ENCODE measurements at places on chromosomes 2 and 18. TPM values are rescaled to one million over a fixed set of nuclear protein-coding genes. Genes with fewer than 3 reads are reported as not detected.

Gene SAG
- total RNA-seq: not detected

Gene KRTCAP3
- total RNA-seq: 5.6 TPM

Gene MBD1
- 63.9 TPM for total RNA-seq

Gene TGFBRAP1
- total RNA-seq: 17.3 TPM

Gene DLGAP1
- 2.4 TPM for total RNA-seq

Gene PTPRM
- 56.9 TPM for total RNA-seq

Gene HOXD9
- 20.6 TPM for total RNA-seq

DNA sequence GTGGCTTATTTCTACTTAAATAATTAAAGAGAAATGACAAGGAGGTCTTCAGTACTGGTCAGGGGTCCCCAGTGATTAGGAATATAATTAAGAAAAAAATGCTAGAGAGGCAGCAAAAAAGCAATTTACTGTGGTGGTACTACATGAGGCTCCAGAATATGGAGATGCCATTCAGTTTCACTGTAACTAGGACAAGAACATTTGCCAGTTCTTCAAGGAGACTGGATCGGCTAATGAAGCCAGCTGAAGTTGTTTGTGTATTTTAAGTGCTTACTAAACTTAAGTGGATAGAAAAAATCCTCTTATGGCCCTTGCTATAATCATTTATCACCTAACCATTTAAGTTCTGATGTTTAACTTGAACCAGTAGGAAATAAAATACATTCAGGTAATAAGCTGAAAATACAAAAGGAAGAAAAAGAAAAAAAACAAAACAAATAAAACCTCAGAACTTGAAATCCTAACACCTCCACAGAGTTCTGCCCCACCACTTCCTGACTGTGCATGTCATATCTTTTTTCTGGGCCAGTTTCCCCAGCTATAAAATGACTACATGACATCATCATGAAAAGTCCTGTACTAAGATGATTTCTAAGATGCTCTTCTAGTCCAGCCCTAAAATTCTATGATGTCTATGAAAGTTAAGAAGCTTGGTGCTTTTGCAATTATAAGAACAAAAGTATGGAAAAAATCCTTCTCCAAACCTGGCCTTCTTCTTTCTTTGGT lies 98.0 kb downstream of the TRABD2A start:
- no peaks in the 10 kb centered on the region for H3K4me1 ChIP-seq
- no peak for DNase-seq
- H3K27ac ChIP-seq: no peak overlapping the region
- no peaks in the 10 kb centered on the region for H3K36me3 ChIP-seq
- no peak overlapping the region for H3K4me3 ChIP-seq

- H3K4me3 ChIP-seq: no peak overlapping the region
- no peaks in the 10 kb centered on the region for H3K27me3 ChIP-seq
- H3K36me3 ChIP-seq: no peaks in the 10 kb centered on the region
- H3K27ac ChIP-seq: no peak overlapping the region
Observed at GRCh38 chr2:64349131-64349530, 104.8 kb upstream of the LGALSL start.

DNA sequence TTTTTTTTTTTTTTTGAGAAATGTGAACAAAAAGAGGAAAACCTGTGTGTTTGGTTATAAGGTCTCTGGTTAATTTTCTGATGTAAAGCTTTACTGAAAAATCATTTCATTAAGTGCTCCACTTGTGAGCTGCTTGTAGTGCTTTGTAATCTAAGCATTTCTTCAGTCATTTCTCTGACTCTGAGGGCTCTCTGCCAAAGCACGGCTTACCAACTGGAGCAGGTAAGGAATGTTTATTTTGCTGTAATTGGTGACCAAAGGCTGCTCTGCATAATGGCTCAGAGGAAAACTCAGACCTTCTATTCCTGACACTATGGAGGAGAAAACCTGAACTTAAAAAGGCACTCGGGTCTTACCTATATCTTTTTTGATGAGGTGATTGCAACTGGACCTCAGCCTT lies 848.8 kb downstream of the MBD2 start:
- H3K27me3 ChIP-seq: no peaks in the 10 kb centered on the region
- no peaks in the 10 kb centered on the region for H3K4me1 ChIP-seq
- H3K27ac ChIP-seq: no peak overlapping the region
- DNase-seq: no peak
- no peaks in the 10 kb centered on the region for H3K36me3 ChIP-seq
- H3K4me3 ChIP-seq: no peak overlapping the region

- no peaks in the 10 kb centered on the region for H3K27me3 ChIP-seq
- H3K36me3 ChIP-seq: no peaks in the 10 kb centered on the region
- no peaks in the 10 kb centered on the region for H3K4me1 ChIP-seq
Observed at GRCh38 chr2:181041661-181042060, 61.3 kb downstream of the UBE2E3 start.

DNA sequence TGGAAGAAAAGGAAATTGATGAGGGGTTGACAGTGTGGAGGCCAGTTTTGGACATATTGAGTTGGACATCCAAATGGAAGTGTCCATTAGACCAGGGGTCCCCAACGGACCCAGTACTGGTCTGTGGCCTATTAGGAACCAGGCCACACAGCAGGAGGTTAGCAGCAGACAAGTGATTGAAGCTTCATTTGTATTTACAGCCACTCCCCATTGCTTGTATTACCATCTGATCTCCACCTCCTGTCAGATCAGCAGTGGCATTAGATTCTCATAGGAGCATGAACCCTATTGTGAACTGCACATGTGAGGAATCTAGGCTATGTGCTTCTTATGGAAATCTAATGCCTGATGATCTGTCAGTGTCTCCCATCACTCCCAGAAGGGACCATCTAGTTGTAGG lies 99.1 kb downstream of the MTX2 start:
- no peaks in the 10 kb centered on the region for H3K36me3 ChIP-seq
- DNase-seq: no peak
- no peak overlapping the region for H3K27ac ChIP-seq
- H3K4me1 ChIP-seq: no peaks in the 10 kb centered on the region

GRCh38 chr18:67041334-67041733 lies 437.4 kb upstream of the CDH19 start:
- no peaks in the 10 kb centered on the region for H3K27me3 ChIP-seq
- H3K4me1 ChIP-seq: no peaks in the 10 kb centered on the region
- H3K4me3 ChIP-seq: no peak overlapping the region
- H3K27ac ChIP-seq: no peak overlapping the region

GRCh38 chr2:177149155-177149503 lies 63.5 kb upstream of the HNRNPA3 start:
- no peaks in the 10 kb centered on the region for H3K27me3 ChIP-seq
- no peak for DNase-seq
- no peak overlapping the region for H3K27ac ChIP-seq
- no peaks in the 10 kb centered on the region for H3K36me3 ChIP-seq

DNA sequence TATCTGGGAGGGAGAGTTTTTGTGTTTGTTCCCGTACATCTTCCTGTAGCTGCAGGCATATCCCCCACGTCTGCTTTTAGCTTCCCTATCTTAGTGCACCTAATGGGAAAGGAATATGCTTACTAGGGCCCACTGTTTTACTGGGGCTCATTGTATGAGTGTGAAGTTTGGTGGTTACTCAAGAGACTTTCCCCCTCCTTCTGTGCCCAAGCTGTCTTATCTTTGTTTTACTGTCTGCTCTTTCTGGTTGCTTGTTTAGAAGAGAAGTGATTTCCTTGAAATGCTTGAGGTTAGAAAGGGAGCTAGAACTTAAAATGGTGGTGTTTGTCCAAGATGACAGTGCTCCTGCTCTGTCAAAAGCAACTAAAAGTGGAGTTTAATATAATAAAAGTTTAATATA lies 7.3 kb downstream of the PTH2R start:
- H3K36me3 ChIP-seq: no peaks in the 10 kb centered on the region
- DNase-seq: no peak
- peaks cover 3% of the 10 kb centered on the region for H3K27me3 ChIP-seq
- no peak overlapping the region for H3K4me3 ChIP-seq

DNA sequence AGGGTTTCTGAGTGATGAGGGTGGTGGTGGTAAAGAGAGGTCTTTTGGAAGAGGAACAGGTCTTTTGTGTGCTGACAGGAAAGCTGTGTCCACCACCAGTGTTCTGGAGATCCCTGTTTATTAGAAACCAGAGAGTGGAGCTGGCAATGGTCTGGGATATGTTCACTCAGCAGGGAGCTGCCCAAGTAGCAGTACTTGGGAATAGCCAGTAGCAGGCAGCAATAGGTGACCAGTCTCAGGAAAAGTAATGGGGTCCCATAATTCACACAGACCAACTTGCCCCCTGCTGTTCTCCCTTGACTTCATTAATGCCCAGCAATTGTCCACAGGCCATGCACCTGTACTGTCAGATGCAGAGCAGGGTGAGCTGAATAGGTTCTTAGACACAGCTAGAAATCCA lies 1.8 kb downstream of the TSPYL6 start:
- H3K4me3 ChIP-seq: no peak overlapping the region
- no peaks in the 10 kb centered on the region for H3K4me1 ChIP-seq
- no peak for DNase-seq
- no peaks in the 10 kb centered on the region for H3K27me3 ChIP-seq
- no peak overlapping the region for H3K27ac ChIP-seq

- no peaks in the 10 kb centered on the region for H3K27me3 ChIP-seq
- DNase-seq: no peak
- H3K36me3 ChIP-seq: no peaks in the 10 kb centered on the region
- H3K27ac ChIP-seq: no peak overlapping the region
Observed at GRCh38 chr2:98084869-98085238, 2.1 kb upstream of the VWA3B start.

Data from ovary (tissue), 10 donors.